CD4-positive, alpha-beta T cell treated with Interleukin-1 beta for 1 hour (primary cell): ENCODE measurements at places on chromosomes 5 and 9.

DNA sequence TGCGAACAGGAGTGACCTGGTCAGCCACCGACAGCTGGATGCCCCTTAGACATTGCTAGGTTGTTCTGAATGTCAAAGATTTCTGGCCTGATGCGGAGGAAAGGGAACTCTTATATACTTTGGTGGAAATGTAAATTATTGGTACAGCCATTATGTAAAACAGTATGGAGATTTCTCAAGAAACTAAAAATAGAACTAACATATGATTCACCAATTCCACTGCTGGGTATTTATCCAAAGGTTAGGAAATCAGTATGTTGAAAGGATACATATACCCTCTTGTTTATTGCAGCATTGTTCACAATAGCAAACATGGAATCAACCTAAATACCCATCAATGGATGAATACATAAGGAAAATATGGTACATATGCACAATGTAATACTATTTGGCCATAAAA lies 31.8 kb downstream of the DMRT3 start:
- DNase-seq: no peak

GRCh38 chr5:6873359-6873758 lies 160.1 kb downstream of the TENT4A start:
- DNase-seq: no peak

GRCh38 chr5:167820101-167820990 lies 471.1 kb upstream of the WWC1 start:
- DNase-seq: no peak

GRCh38 chr9:105059252-105059651 lies 131.3 kb upstream of the ABCA1 start:
- DNase-seq: no peak

DNA sequence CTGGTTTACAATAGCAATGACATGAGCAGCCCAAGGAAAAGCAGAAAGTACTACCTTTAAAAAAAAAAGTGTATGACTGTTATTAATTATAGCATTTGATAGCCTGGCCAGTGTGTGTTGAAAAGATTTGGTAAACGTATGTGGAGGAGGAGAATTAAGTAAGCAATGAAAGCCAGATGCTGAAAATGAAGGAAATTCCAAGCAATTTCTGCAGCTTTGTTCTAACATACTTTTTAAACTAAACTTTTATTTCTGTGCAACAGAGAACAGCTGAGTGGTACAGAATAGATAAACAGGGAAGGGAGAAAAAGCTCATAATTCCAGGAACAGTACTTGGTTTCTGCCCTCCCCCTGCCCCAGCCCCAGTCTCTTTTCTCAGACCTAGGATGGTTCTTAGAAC lies 252.6 kb downstream of the ADAMTSL1 start:
- DNase-seq: no peak

- no peak for DNase-seq
Observed at GRCh38 chr9:7266911-7267595, 509.3 kb downstream of the KDM4C start.

DNA sequence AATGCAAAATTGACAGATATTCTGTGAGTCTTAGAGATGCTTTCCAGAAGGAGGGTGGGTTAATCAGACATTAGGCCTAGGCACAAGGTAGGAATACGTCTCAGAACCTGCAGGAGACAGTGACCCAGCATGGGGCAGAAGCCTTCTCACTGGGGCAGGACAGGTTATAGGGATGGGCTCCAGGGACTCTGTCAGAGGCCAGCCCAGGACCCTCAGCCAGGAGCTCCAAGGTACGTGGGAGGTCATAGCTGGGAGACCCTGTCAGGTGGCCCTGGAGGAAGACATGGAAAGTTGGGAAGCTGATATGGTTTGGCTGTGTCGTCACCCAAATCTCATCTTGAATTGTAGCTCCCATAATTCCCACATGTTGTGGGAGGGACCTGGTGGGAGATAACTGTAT lies 450.4 kb downstream of the GADD45G start:
- no peak for DNase-seq

DNA sequence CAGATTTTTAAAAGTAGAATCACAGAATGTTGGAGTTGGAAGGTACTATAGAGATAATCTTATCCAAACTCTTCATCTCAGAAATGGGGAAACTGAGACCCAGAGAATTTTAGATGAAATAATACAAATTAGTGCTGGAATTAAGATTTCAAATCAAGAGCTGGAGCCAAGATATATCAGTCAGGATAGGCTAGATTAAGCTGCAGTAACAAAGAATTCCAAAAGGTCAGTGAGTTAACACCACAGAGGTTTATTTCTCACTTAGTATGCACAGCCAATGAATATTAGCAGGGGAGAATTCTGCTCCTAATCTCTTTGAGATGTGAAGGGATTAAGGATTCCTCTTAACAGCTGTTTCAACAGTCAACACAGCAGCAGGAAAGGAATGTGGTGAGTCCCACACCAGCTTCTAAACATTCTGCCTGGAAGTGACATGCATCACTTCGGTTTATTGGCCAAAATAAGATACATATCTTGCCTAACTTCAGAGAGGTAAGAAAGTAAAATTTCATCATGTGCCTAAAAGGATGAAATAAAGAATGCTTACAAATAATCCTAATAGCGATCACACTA lies 136.8 kb downstream of the FRMD3 start:
- no peak for DNase-seq

DNA sequence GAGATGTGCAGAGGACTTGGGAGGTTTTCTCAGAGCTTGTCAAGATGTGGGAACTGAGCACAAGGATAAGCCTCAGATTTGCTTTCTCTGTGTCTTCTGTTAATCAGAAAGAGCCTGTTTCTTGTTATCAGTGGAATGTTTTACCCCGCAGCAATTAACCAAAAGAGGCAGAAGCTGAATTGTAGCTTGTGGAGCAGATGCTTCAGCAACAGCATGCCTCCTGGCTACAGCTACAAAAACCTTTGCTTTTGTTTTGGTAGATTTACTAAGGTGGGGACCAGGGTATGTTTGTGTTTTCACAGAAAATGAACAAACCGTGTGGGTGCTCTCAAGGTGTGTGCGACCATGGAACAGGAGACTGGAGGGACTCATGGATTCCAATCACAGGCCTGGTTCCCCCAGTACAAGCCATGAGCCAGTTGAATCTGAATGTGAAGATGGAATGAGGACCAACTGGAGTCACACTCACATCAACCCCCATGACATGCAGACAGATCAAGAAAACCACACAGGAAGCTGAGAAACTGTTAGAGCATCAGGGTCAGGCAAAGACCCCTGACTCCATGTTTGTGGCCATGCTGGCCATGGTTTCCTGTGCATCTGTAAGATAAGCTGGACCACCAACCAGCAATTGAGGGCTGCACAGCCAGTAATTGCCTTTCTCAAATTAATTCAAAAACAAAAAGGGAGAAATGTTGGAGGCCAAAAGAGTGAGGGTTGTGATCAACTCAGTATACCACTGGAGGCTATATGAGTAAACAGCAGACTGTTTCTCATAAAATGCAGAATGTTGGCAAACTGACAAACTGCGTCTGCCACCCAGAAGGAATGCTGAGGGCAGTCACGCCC lies 6.9 kb downstream of the UGT3A2 start:
- no peak for DNase-seq

GRCh38 chr9:124448019-124448418 lies 2.2 kb upstream of the ADGRD2 start:
- DNase-seq: no peak

DNA sequence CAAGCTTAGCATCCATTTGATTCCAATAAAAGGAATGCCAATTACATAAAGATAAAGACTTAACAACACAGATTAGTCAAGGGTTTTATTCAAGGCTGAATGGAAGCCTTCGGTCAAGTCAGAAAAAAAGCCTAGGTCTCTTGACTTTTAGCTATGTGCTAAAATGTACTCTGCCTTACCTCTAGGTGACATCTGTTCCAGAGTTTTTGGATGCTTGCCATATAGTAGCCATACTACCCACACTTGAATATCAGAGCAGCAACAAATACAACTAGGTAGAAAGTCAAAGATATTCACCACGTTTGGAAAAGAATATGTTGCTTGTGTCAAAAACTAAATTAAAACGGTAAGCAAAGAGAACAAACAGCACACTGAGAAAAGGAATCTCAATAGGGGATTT lies 484.7 kb downstream of the ELAVL2 start:
- no peak for DNase-seq

DNA sequence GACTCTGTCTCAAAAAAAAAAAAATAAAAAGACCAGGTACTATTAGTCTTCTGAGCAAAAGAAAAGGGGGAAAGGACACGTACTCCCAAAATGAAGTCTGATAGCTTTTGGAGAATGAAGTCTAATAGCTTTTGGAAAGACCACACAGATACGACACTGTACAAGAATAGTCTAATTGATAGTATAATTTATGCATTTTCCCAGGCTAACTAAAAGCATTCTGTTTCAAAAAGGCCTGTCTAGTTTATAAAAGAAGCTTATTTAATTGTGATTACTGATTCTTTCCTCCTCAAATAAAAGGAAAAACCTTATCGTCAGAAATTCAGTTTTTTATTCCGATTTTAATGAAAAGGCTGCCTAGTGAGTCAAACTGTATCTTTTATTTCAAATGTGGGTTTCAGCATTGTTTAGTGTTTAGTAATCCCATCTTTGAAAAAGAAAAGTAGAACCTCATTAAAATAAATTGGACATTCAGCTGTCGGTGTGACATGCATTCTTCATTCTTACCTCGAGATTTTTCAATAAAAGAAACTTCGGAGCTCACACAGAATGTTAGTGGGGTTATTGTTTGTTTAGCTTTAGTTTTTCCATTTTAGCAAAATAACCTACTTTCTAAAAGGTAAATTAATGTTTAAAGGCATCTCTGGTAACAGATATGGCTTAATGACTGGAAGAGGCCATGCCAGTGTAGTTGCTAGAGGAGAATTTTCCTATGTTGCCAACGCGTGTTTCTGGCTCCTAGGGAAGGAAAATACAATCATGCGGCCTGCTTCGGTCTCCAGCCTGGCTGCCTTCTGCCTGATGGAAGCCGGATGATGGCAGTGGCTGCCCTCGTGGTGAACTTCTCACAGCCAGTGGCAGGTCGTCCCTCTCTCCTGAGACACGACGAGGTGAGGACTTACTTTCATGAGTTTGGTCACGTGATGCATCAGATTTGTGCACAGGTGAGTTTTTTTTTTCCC lies 70.0 kb downstream of the NLN start:
- DNase-seq: no peak

DNA sequence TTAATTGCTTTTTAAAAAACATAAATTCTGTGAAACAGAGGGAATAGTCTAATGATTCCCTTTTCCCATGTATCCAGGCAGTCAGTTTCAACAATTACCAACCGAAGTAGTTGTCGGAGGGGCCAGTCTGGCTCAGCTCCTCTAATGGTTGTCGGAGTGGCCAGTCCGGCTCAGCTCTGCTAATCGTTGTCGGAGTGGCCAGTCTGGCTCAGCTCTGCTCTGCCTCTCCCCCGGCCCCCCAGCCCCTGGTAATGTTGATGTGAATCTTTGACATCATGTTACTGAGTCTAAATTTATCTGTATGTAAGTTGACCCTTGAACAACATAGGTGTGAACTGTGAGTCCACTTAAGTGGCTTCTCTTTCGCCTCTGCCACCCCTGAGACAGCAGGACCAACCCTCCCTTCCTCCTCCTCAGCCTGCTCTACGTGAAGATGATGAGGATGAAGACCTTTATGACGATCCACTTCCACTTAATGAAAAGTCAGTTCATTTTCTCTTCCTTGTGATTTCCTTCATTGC lies 9.4 kb downstream of the NDUFS6 start:
- no peak for DNase-seq

GRCh38 chr5:149779124-149779465 lies 49.0 kb downstream of the PPARGC1B start:
- DNase-seq: no peak

DNA sequence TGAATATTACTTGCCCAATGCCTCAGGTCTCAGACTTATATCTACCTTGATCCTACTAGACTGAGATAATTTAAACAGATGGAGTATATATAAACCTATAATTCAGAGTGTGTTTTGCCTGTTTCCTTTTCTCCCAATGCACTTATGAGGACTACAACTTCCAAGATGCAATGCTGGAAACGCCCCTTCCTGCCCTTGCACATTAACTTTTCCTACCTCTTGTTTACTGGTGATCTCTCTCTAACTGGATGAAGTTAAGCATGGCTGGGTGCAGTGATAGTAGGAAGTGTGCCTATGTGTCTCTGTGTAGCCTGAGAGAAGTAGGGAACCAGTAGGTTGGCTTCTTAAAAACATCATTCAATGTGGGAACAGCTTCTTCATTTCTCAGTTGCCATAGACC lies 115.2 kb downstream of the SVEP1 start:
- DNase-seq: no peak

- DNase-seq: no peak
Observed at GRCh38 chr9:127520941-127521918, 69.9 kb downstream of the LRSAM1 start.

GRCh38 chr5:159186319-159186718 lies 23.0 kb downstream of the RNF145 start:
- DNase-seq: no peak

DNA sequence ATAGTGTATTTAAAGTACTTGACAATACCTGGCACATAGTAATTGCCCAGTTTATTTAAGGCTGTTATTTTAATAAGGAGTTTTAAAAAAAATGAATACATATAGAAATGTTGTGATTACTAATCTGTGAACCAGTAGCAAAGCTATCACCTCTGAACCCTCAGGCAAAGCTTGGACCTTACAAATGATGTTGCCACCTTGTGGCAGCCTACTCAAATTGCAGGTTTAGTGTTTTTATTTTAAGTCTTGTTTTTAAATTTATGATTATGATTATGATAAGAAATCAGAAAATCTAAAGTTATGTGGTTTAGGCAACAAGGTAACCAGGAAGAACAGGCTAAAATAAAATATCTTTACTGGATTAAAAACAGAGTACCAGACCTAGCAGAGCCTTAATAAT lies 35.8 kb downstream of the PPARGC1B start:
- no peak for DNase-seq

DNA sequence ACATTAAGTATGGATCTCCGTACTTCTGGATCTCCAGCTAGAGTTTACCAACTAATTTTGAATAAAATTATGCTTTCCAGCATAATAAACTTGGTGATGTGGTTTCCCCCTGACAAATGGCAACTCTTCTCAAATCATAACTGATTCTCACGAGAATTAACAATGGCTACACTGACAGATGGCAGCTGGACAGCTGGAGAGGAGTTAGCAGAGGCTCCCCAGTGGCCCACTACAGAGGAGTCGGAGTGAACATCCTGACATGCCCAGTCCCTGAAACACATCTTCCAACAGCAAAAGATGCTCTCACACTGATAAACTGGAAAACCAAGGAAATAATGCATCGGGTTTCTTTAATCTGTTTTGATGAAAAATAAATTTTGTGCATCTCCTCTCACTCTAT lies 239.6 kb downstream of the MAN2A1 start:
- no peak for DNase-seq

GRCh38 chr9:93037476-93037971 lies 21.0 kb upstream of the SUSD3 start:
- no peak for DNase-seq

GRCh38 chr9:16484744-16485143 lies 385.7 kb downstream of the BNC2 start:
- no peak for DNase-seq

GRCh38 chr9:96006961-96007360 lies 131.5 kb downstream of the ERCC6L2 start:
- DNase-seq: no peak

DNA sequence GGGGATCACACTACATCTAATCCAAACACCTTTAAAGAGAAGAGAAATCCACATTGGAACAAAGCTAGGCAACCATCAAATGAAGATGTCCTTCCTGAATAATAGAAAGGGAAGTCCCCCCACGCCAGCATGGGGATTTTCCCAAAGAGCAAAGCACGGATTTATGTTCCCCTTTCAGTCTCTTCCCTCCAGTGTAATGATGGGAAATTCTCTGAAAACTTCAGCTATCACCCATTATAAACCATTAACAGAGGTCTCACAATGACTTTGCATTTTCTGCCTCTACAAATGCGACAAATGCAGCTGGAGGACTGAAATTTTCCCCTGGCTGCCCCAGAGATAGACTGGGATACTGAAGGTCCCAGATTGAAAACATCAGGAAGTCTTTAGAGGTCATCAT lies 368.7 kb downstream of the EFNA5 start:
- DNase-seq: no peak
